Tibial nerve (tissue), 4 donors: ENCODE measurements at places on chromosomes 13 and 19. TPM values are rescaled to one million over a fixed set of nuclear protein-coding genes. Genes with fewer than 3 reads are reported as not detected.

DNA sequence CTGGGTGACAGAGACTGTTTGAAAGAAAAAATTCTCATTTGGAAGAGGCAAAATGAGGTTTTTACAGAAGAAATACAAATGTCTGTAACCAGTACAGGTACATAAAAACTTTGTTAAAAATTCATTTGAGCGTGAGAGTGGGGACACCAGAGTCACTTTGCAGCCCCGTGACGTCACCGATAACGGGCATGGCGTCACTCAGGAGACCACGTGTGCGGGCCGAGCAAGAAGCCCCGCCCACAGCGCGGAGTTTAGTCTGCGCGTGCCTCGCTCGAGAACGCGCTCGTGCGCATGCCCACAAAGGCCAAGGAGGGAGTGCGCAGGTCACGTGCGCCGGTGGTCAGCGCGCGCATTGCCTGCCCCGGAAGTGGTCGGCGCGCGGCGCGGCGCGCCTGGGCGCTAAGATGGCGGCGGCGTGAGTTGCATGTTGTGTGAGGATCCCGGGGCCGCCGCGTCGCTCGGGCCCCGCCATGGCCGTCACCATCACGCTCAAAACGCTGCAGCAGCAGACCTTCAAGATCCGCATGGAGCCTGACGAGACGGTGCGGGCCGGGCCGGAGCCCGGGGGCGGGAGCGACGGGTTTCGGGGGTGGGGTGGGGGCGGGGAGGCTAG lies at the start of gene RAD23A:
Gene RAD23A (plus strand): TSS at position 384 of the 613 bp plus-strand sequence. CDS start 87 bp downstream, at position 471.
- H3K4me1 ChIP-seq, result no peaks in the 10 kb centered on the region
- H3K4me3 ChIP-seq, result peak within 1 kb of the TSS; percentile 95
- peak within 1 kb of the TSS; percentile 95 for H3K27ac ChIP-seq
- peaks cover 2% of the 10 kb centered on the region for H3K36me3 ChIP-seq

GRCh38 chr13:76523740-76524340 lies 362.4 kb downstream of the KCTD12 start:
- DNase-seq, result no peak
- no peaks in the 10 kb centered on the region for H3K4me1 ChIP-seq
- no peaks in the 10 kb centered on the region for H3K27me3 ChIP-seq
- H3K27ac ChIP-seq, result no peak overlapping the region
- no peaks in the 10 kb centered on the region for H3K36me3 ChIP-seq
- H3K4me3 ChIP-seq, result no peak overlapping the region

The LIG4 gene
- 9.2 TPM for total RNA-seq

- no peak overlapping the region for H3K27ac ChIP-seq
- DNase-seq, result no peak
- H3K4me1 ChIP-seq, result peaks cover 14% of the 10 kb centered on the region
- H3K27me3 ChIP-seq, result no peaks in the 10 kb centered on the region
Measured at GRCh38 chr13:46683676-46684260, 113.2 kb downstream of the ESD start.

DNA sequence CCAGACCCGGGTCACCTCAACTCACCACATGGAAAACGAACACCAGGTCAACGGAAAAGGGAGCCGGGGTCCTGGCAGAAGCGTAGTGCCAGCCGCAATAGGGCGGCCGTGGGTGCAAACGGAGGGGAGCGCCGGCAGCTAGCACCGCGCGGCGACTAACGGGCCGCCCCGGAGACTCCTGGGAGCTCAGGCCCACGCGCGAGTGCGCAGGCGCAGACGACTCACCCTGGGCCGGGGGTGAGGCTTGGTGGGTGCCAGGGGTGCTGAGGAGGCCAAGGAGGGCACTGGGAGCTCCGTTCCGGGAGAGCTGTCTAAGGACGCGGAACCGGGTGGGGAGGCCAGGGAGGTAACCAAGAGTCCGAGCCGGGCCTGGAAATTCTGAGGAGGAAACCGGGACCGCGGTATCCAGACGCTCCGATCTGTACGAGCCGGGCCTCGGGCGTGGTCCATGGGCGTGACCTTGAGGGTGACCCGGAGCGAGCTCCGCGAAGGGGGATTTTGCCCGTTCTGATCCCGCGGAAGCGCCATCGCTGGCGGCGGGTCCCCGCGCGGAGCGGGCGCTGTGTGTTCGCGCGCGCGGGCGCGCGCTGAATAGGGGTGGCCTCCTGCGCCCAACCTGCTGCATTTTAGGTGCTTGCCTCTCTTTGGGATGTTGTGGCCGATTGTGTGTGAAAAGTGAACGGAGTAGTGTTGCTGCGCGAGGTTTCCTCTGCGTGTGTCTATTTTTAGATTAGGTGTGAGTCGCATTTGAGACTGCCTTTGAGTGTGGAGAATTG lies at the start of gene ZNF382:
Gene ZNF382 (plus strand): TSS at position 213 of the 776 bp plus-strand sequence. CDS start 4,602 bp downstream, outside the sequence.
- H3K36me3 ChIP-seq, result peaks cover 33% of the 10 kb centered on the region
- no peaks in the 10 kb centered on the region for H3K27me3 ChIP-seq
- H3K4me3 ChIP-seq, result peak within 1 kb of the TSS; percentile 50
- peak; percentile 19 for DNase-seq
- peaks cover 5% of the 10 kb centered on the region for H3K4me1 ChIP-seq
- H3K27ac ChIP-seq, result peak within 1 kb of the TSS; percentile 83

GRCh38 chr19:4801085-4801619 lies 9.6 kb downstream of the FEM1A start:
- no peaks in the 10 kb centered on the region for H3K27me3 ChIP-seq
- no peaks in the 10 kb centered on the region for H3K36me3 ChIP-seq
- H3K4me1 ChIP-seq, result no peaks in the 10 kb centered on the region
- H3K4me3 ChIP-seq, result no peak overlapping the region

- no peaks in the 10 kb centered on the region for H3K4me1 ChIP-seq
- no peaks in the 10 kb centered on the region for H3K36me3 ChIP-seq
- H3K27ac ChIP-seq, result no peak overlapping the region
- no peaks in the 10 kb centered on the region for H3K27me3 ChIP-seq
Measured at GRCh38 chr13:73225990-73226389, 167.2 kb downstream of the KLF5 start.

DNA sequence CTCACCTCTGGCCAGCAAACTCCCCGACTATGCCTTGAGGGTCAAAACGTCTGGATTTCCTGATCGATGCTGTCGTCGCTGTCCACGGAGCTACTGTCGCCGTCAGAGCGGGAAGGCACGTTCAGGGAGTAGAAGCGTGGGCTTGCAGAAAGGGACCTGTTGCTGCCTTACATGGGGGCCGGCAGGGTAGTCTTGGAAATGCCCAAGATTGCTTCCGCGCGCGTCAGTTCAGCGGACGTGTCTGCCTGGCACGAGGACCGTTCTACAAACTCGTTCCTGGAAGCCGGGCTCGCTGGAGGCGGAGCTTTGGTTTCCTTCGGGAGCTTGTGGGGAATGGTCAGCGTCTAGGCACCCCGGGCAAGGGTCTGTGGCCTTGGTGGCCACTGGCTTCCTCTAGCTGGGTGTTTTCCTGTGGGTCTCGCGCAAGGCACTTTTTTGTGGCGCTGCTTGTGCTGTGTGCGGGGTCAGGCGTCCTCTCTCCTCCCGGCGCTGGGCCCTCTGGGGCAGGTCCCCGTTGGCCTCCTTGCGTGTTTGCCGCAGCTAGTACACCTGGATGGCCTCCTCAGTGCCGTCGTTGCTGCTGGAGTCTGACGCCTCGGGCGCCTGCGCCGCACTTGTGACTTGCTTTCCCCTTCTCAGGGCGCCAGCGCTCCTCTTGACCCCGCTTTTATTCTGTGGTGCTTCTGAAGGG lies 15.4 kb downstream of the RB1 start:
- H3K4me3 ChIP-seq, result peak overlapping the region; percentile 31
- no peaks in the 10 kb centered on the region for H3K27me3 ChIP-seq
- peaks cover 58% of the 10 kb centered on the region for H3K36me3 ChIP-seq
- H3K27ac ChIP-seq, result no peak overlapping the region
- DNase-seq, result no peak
- no peaks in the 10 kb centered on the region for H3K4me1 ChIP-seq

The MTUS2 gene
- total RNA-seq, result not detected

DNA sequence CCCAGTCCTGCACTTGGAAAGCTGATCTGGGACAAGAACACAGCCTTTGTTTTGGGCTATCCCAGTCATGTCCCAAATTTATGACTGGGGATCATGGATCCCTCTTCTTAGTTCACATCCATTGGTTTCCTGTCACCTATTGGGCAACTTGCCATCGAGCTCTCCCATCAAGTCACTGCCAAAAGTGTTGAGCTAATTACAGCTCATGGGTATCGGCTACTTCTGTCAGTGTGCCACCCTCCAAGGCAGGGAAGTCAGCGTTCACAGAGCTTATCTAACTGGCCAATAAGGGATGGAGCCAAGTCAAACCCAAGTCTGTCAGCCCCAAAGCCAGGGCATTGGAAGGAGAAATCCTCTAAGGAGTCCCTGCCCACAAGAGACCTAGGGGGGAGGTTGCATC lies 53.2 kb upstream of the KATNAL1 start:
- DNase-seq, result no peak
- no peaks in the 10 kb centered on the region for H3K27me3 ChIP-seq
- H3K27ac ChIP-seq, result no peak overlapping the region
- H3K4me3 ChIP-seq, result no peak overlapping the region

DNA sequence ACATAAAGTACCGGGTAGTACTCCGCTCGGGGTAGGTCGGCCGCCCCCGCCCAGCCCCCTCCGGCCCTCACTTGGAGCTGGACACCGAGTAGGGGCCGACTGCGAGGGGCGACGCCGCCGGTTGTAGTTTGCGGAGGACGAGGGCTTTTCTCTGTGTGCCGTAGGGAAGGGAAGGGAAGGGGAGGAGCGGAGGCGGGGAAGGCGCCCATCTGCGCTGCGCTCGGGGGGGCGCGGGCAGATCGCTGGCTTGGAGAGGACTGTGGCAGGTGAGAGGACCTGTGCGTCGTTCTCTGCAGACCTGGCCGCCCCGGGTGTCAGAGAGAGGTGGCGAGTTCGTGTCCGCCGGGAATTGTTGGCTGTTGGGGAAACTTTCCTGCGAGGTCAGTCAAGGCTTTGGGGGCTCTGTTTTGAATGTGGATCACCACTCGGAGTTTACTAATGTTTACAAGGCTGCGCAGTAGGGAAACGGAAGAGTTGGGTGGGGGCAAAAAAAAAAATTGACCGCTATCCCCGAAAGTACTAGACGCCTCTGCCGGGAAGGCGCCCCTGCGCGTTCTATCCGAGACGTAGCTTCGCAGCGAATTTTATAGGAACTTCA lies 1.4 kb downstream of the ING1 start:
- H3K27me3 ChIP-seq, result no peaks in the 10 kb centered on the region
- DNase-seq, result peak; percentile 48

DNA sequence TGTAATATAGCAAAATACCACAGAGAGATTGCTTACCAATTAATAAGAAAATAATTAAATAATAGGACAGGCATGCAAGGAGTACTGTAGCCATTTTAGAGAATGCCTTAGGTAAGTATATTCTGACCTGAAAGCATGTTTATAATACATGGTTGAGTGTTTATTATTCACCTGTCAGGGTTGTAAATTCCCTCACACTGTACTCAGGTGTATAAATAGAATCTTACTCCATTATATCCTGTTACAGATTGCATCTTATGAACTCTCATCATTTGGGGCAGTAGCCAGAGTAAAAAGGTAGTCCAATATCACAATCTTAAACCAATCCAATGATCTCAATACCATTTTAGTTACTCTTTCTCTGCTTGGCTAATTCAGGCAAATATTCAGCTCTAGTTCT lies 35.8 kb upstream of the GTF2F2 start:
- H3K4me1 ChIP-seq, result no peaks in the 10 kb centered on the region
- H3K4me3 ChIP-seq, result no peak overlapping the region
- no peaks in the 10 kb centered on the region for H3K27me3 ChIP-seq
- no peak overlapping the region for H3K27ac ChIP-seq

The DCT gene
- 0.63 TPM for total RNA-seq

- H3K4me1 ChIP-seq, result peaks cover 13% of the 10 kb centered on the region
Measured at GRCh38 chr13:93260591-93260990, 34.0 kb downstream of the GPC6 start.

DNA sequence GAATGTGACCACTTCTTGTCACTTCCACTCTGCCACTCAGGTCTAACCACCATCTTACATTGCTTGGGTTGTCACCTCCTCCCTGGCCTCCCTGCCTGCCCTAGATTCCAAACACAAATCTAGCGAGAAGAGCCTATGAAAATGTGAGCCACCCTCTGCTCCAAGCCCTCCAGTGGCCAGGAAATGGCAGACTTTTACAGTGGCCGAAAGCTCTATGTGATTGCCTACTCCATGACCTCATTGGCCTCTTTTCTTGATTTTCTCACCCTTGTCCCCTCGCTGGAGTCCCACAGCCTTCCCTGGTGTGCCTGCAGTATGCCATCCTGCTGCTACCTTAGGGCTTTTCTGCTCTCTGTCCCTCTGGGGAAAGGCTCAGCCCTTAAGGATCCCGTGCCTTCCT lies 84.2 kb downstream of the LRCH1 start:
- H3K27me3 ChIP-seq, result no peaks in the 10 kb centered on the region
- peaks cover 22% of the 10 kb centered on the region for H3K4me1 ChIP-seq
- DNase-seq, result no peak
- no peak overlapping the region for H3K27ac ChIP-seq
- no peak overlapping the region for H3K4me3 ChIP-seq

The ZSCAN22 gene
- 4.8 TPM for total RNA-seq

The STK11 gene
- total RNA-seq, result 52.5 TPM

DNA sequence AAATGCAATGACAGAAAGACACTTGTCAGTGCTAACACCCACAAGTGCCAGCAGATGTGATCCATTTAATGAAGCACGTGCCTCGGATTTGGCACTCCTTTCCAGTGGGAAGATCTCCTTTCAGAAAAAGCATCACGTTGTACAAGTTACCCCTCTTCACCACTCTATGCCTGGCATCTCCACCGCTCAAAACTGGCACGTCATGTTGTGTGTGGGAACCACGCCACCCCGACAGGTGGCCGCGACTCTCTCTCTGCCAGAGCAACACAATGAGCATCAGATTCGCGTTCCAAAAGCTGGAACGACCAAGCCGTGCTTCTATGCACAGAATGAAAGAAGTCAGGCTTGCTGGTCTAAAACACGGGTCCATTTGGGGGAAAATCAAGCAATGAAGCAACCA lies 24.3 kb downstream of the TMTC4 start:
- H3K4me1 ChIP-seq, result no peaks in the 10 kb centered on the region
- no peak overlapping the region for H3K27ac ChIP-seq
- H3K36me3 ChIP-seq, result no peaks in the 10 kb centered on the region
